ENCODE measurements at places on chromosomes 5 and 9.

- no peak for DNase-seq
Observed at GRCh38 chr5:114686356-114686755, 324.5 kb downstream of the KCNN2 start.

DNA sequence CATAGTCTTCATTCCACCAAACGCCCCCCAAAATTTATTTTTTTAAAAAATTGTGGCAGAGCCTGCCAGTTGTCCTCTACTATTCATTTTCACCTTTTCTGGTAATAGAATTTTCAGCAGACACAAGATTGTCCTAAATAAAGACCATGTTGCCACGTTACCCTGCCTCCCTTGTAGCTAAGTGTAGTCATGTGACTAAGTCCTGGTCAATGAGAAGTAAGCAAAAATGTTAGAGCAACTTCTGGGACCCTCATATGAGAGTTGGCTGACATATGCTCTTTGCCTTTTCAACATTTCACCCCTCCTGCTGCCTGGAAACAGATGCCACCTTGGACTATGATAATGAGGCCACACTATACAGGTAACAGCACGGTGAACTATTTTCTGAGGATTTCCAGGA, 203.1 kb downstream of the PIK3R1 start:
- DNase-seq = no peak

GRCh38 chr5:11925701-11926100, 21.5 kb upstream of the CTNND2 start:
- DNase-seq = no peak

DNA sequence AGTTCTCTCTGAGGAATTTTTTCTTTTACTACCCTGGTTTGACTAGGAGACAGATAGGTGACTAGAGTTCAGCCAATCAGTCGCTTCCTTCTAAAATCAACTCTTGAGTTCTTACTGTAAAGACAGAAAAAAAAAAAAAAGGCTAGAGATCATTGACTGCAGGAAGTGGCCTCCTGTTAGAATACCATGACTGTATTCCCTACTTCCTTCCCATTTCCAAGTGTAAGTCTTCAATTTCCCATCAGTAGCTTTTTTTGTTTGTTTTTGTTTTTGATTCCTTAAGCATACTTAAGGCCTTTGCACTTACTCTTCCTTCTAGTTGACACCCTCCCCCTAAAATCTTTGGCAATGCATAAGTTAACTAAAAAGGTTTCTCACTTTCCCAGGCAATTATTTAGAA, 154.3 kb downstream of the HMHB1 start:
- DNase-seq = no peak

DNA sequence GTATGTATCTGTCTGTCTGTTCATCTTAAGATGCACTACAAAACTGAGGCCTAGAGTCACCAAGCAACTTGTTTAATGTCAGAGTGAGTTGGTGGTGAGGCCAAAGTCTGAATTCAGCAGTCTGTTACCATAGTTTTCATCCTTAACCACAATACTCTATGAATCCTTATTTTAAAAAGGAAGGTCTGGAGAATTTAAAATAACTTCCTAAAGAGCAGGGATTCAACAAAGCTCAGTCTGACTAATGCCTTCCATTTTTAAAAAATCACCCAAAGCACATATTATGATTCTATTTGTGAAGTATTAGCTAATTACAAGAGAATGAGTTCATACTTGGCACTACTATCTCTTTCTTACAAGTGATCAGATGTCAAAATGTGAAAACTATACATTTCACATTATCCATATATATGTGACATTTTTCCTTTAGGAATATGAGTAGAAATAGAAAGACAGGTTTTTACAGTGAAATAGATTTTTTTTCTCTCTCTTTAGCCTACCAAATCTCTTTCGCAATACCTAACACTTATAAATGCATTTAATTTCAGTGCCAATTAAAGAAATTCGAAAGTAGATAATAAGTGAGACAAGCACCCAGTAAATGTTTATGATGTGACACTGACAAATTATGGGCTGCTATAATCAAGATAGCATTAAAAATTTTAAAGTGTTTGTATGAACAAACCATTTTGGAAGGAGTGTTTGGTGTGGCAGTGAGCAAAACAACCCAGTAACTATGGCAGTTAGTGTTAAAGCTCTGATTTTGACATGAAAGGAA, 102.3 kb upstream of the CDKN2B start:
- DNase-seq = no peak

GRCh38 chr9:134539586-134540194, 101.9 kb upstream of the COL5A1 start:
- DNase-seq = no peak

DNA sequence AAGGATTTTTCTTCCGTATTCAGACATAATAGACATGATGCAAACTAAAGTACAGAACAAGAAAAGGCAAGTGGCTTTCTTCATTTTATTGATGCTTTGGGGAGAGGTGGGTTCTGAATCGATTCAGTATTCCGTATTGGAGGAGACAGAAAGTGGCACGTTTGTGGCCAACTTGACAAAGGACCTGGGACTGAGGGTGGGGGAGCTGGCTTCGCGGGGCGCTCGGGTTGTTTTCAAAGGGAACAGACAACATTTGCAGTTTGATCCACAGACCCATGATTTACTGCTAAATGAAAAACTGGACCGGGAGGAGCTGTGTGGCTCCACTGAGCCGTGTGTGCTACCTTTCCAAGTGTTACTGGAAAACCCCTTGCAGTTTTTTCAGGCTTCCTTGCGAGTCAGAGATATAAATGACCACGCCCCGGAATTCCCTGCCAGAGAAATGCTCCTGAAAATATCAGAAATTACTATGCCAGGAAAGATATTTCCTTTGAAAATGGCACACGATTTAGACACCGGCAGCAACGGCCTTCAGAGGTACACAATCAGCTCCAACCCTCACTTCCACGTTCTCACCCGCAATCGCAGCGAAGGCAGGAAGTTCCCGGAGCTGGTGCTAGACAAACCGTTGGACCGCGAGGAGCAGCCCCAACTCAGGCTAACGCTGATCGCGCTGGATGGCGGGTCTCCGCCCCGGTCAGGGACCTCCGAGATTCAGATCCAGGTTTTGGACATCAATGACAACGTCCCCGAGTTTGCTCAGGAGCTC, 551 bp downstream of the PCDHB6 start:
- DNase-seq = no peak

DNA sequence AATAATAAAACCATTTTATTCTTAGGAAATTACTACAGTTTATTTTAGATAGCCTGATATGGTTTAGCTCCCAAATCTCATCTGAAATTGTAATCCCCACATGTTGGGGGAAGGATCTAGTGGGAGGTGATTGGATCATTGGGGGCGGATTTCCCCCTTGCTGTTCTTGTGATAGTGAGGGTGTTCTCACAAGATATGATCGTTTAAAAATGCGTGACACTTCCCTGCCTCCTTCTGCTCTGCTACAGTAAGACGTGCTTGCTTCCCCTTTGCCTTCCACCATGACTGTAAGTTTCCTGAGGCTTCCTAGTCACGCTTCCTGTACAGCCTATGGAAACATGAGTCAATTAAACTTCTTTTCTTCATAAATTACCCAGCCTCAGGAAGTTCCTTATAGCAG, 122.4 kb upstream of the FGF10 start:
- DNase-seq = no peak

DNA sequence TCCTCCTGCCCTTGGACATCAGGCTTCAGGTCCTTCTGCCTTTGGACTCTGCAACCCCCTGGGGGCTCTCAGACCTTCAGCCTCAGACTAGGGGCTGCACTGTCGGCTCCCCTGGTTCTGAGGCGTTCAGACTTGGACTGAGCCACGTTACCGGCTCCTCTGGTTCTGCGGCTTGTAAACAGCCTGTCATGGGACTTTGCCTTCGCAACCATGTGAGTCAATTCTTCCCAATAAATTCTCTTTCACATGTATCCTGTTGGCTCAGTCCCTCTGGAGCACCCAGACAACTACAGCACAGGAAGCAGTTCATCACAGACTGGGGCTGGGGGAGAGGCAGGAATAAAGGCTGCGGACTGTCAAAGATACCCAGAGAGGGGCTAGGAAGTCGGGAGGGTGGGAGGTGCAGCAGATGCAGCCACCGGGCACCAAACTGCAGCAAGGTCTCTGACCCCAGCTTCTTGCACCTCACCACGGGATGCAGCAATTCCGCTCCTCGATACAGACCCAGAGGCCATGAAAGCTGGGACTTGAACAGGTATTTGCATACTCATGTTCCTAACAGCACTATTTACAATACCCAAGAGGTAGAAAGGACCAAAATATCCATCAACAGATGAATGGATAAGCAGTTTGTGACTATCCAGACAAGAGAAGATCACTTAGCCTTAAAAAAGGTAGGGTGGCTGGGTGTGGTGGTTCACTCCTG, 100.8 kb downstream of the COL23A1 start:
- DNase-seq = no peak

GRCh38 chr9:2872250-2872930, 28.5 kb upstream of the PUM3 start:
- no peak for DNase-seq

- no peak for DNase-seq
Observed at GRCh38 chr5:169637085-169637548, at the start of gene DOCK2. DOCK2 (plus strand) TSS chr5:169637275; CDS start chr5:169637327, 52 bp downstream.

DNA sequence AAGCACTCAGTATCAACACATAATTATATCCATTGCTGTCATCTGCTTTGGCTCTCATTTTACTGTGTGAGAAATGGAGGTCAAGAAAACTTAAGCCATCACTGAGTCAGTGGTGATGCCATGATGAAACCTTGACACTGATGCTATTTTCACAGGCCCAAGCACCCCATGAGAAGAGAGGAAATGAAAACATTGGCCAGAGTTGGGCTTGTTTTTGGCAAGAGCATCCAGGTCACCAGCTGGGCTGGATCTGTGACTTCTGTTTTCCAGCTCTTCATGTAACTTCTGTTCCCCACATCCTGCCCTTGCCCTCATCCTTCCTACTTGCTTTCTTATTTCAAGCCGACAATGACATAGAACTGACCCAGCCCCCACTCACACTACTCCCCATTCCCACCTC, 10.0 kb downstream of the LCP2 start:
- peak; percentile 89 for DNase-seq

DNA sequence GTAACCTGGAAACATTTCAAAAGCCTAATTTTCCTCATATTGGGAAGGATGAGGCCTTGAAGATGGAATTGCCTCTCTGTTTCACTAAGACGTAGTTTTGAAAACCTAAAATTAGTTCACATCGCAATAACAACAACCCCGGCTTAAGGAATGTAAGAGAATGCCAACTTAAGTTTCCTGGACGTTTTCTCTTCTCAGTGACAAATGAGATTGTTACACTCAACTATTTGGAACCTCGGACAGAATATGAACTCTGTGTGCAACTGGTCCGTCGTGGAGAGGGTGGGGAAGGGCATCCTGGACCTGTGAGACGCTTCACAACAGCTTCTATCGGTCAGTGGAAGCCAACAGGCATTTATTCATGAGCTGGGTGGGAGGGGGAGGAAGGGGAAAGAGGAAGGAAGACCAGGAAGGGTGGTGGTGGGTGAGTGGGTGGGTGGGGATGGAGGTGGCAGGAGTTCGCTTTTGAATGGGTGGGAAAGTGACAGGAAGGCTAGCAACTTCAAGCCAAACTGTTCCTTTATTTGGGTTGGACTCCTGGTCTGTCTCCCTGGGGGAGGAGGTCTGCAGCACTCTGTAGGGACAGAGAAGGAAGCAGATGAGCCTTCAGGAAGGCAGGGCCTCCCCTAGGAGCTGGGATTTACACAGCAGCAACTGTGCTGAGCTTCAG, 83.4 kb downstream of the TEK start:
- no peak for DNase-seq

GRCh38 chr9:96020792-96021550, 145.5 kb downstream of the ERCC6L2 start:
- no peak for DNase-seq

DNA sequence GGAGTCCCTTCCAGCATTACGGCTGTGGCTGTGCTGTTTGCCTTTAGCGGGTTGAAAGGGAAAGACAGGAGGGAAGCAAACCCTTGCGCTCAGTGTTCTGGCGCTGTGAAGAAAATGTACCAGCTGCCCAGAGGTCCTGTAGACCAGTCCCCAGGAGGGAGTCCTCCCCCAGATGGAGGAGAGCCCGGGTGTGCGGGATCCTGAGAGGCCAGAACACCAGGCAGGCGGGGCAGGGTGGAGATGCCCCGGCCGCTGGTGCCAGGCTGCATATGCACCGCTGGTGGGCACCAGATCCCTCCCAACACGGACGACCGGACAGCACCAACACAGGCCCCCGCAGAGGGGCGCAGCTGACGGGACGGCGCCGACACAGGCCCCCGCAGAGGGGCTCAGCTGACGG, 37.2 kb upstream of the SLC9A3 start:
- DNase-seq = no peak

DNA sequence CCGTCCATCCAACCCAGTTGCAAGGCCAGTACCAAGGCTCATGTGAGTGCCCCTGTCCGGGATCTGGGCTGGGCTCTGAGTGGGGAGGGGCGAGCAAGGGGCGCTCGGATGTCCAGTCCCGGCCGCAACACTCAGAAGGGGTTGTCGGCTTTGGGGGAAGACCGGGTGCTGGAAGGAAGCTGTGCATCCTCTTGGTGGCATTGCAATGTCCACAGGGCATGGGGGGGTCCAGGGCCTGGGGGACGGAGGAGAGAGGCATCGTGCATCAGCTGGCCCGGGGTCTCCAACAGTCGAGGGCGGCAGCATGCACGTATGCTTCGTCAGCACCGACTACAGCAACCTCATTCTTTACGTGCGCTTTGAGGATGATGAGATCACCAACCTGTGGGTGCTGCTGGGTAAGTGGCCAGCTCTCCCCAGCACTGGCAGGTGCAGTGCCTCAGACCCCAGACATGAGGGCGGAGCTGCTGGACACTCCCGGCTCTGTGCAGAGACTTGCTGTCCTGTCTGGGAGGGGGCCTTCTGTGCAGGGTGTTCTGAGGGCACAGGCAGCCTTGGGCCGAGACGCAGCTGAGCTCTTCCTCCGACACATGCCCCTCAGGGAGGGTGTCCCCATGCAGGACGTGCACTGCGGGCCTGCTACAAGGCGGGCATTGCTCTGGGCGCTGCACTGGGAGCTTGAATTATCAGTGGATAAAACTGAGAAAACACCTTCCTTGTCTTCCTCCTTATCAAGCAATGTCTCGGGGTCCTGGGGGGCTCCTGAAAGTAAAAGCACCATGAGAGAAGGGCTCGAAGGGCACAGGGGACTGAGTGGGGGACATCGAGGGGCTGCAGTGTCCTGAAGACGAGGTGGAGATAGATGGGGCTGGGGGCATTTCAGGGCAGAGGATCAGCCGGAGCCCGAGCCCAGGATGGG, 22.5 kb downstream of the GLT6D1 start:
- DNase-seq = peak; percentile 30

GRCh38 chr5:112205846-112206245, 213.2 kb downstream of the EPB41L4A start:
- no peak for DNase-seq

All from right atrium auricular region (tissue), 2 donors.